ENCODE measurements at places on chromosomes 7 and 10.

DNA sequence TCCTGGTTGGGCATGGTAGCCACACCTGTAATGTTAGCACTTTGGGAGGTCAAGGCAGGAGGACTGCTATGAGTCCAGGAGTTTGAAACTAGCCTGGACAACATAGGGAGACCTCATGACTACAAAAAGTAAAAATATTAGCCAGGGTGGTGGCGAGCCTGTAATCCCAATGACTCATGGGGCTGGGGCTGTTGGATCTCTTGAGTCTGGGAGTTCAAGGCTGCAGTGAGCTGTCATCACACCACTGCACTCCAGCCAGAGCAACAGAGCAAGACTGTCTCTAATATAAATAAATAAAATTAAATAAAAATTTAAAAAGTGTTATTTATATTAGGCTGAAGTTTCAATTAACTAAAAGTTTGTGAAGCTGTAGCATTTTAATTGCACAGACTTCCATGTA is 207.3 kb downstream of the NXPH1 start:
- DNase-seq, result no peak

GRCh38 chr10:117511601-117512390 is 30.8 kb upstream of the EMX2 start:
- no peak for DNase-seq

GRCh38 chr10:11849911-11850310 is 26.8 kb downstream of the PROSER2 start:
- DNase-seq, result no peak

DNA sequence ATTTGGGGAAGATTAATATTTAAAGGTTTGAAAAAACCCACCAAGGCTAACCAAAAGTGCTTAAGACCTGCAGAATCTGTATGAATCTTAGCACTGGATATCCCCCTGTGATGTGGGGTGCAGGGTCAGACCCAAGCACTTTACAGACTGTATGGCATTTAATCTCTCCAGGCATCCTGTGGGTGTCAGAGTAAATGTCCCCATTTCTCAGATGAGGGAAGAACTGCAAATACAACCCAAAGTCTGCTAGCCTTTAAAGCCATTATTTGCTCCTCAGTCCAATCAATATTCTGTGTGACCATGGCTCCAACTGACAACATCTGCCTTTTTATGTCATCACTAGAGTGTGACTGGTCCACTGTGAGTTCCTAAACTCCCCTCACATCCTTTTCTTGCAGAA is 10.0 kb upstream of the MBL2 start:
- DNase-seq, result no peak

DNA sequence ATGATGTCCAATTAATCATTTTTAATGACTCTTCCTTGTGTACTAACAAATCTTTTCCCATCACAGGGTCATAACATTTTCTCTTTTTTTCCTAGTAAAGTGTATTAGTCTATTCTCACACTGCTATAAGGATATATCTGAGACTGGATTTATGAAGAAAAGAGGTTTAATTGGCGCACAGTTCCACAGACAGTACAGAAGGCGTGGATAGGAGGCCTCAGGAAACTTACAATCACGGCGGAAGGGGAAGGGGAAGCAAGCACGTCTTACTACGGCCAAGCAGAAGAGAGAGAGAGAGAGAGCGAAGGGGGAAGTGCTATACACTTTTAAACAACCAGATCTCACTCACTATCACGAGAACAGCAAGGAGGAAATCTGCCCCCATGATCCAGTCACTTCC is 359.4 kb upstream of the NFE2L3 start:
- DNase-seq, result no peak

GRCh38 chr7:139114585-139114984 is 5.1 kb upstream of the ZC3HAV1 start:
- DNase-seq, result no peak

- no peak for DNase-seq
Measured at GRCh38 chr10:125232841-125233240, 72.5 kb upstream of the CTBP2 start.

DNA sequence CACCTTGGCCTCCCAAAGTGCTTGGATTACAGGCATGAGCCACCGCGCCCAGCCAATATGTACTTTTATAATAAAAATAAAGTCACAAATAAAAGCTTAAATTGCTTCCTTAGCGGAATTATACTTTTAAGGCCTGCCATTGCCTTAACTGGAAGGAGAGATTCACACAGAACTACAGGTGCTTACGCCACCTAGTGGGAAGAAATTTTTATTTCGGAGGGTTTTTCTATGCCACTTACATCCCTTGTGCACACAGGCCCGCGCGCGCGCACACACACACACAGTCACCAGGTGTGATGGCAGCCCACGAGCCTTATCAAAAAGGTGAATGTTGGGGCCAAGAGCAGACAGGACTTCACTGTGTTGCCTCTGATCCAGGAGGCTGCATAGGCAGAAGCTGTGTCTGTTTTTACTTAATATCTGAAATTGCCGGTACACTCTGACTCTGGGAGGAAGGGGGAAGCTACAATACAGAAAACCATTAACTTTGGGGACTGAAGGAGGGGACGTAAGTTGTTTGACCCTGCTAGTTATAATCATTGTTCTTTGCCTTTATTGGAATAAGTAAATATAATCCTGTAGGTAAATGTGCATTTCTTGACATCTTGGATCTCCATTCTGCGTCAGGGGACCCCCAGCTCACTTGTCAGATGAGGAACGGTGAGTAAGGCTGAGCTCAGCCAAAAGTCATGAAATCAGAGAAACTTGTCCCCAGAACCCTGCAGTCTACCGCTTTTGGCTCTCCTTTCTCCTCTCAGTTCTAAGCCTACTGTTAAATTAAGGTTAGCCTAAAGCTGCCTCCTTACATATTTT is 87.1 kb downstream of the SLC16A9 start:
- DNase-seq, result no peak

DNA sequence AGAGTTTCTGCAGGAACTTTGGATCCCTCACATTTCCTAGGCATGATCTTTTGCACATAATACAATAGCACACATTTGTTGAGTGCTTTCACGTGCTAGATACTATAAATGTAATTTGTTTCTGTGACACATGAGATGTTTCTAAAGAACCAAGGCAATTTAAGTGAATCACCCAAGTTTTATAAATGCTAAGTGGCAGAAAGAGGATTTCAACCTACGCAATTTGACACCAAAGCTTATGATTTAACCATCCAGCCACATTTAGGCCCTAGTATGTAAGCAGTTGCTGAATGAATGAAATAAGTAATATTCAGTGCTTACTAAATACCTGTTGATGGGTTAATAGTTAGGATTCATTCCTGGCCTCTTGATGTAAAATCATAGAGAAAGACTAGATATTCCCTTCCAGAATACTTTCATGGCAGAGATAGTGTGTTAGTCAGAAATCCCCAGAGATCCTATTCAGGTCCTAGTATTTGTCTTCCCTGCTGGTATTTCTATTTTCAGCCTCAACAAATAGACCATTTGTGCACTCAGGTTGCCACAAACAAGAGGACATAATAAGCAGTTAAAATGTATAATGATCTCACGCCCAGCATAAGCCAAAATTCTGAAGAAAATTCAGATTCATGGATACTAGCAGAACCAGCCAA is 572.6 kb downstream of the IPMK start:
- DNase-seq, result no peak

GRCh38 chr7:65390588-65390987 is 16.9 kb downstream of the ZNF92 start:
- DNase-seq, result no peak

GRCh38 chr7:137816696-137817320 is 30.0 kb downstream of the DGKI start:
- DNase-seq, result no peak

- no peak for DNase-seq
Measured at GRCh38 chr10:97714401-97715258, 1.1 kb downstream of the MARVELD1 start.

- DNase-seq, result peak; percentile 39
Measured at GRCh38 chr10:72254813-72255568, 18.7 kb upstream of the DDIT4 start.

GRCh38 chr7:142436601-142437000 is 178.7 kb upstream of the PRSS58 start:
- DNase-seq, result no peak

DNA sequence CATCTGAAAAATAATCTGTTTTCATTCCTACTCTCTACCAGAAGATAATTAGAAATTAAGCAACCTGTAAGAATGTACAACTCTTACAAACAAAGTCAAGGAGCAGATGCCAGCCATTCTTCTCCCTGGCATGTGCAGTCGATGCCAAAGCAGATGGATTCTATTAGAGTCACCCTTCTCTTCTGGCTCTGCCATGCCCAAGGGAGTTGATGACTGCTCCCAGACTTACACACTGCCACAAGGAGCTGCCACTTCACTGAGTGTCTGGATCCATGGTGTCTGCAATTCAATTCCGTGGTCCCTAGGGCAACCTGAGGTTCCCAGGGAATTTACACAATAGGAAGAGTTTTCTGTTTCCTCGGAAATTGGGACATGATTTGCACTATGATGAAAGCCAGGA is 89.1 kb upstream of the IFRD1 start:
- DNase-seq, result no peak

DNA sequence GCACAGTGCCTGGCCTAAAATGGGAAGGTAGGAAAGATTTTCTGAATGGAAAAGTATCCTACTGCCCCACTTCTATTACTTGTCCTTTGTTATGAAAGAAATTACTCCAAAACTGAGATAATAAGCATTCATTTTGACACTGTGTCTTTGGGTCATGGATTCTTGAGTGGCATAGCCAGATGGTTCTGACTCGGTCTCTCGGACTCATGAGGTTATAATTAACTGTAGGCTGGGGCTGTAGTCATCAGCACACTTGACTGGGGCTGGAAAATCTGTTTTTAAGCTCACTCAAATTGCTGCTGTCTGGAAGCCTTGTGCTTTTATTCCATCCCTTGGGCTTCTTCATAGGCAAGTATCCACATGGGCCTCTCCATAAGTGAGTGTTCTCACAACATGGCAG is 160.5 kb downstream of the VTI1A start:
- DNase-seq, result no peak

DNA sequence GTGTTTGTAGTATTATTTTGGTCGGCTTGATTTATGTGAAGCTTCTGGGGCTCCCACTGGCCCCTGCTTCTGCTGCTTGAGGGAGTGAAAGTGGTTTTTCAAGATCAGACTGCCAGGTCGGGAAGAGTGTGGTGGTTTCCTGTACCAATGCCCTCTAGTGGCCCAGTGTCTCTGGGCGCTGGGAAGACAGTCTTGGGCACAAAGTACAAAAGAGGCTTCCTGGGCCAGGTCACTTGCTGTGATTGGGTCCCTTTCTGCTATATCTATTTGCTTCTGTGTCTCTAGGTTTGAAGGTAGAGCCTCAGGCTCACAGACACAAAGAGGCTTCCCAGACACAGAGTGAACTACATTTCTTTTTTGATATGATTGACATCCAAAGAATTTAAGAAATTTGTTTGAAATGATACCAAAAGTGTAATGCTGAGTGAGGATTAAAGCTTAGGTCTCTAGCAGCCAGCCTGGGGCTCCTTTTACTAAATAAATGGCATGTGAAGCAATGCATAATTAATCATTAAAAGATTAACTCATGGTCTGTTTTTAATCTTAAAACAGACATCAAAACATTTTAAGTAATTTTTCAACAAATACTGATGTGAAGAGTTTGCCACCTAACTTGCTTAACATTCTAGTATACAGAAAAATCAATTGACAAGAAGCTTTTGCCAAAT is 36.3 kb downstream of the ABCB1 start:
- DNase-seq, result no peak

- DNase-seq, result no peak
Measured at GRCh38 chr7:64807731-64808365, 13.6 kb downstream of the ZNF138 start.

Data from anterior cingulate cortex (tissue), 58 donors.